GM10248 (cell line): ENCODE measurements at places on chromosomes 1 and 21.

GRCh38 chr1:201653233-201653632 is 114.3 kb downstream of the NAV1 start:
- no peak for DNase-seq

DNA sequence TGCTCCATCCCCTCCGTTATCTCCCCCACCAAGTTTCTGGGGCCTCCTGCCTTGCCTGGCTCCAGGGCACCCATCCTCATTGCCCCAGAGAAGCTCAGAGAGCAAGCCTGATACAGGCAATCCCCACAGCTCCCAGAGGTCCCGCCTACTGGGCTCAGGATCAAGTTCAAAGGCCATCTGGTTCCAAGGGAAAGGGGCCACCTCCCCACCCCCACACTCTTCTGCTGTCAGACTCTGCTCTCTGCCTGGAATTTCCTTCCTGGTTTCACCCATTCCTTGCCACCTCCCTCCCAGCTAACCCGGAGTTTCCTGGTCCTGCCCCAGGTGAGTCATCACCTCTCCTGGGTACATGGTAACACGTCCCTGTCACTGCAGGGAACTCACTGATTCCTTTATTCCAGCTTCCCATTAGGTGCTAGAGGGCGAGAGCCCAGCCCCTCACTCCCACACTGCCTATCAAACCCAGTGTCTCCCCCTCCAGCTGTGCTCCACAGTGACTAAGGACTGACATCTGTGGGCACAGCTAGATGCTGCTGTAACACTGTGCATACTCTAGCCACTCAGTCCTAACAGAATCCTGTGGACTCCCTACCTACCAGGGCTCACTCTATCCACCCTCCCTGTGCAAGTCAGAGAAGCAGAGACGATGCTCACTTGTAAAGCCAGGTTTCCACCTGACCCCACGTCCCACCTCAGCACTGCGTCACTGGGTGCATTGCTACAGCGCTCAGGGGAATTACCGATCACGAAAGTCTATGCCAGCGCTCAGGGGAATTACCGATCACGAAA is 21.8 kb downstream of the RSPH1 start:
- peak; percentile 61 for DNase-seq

DNA sequence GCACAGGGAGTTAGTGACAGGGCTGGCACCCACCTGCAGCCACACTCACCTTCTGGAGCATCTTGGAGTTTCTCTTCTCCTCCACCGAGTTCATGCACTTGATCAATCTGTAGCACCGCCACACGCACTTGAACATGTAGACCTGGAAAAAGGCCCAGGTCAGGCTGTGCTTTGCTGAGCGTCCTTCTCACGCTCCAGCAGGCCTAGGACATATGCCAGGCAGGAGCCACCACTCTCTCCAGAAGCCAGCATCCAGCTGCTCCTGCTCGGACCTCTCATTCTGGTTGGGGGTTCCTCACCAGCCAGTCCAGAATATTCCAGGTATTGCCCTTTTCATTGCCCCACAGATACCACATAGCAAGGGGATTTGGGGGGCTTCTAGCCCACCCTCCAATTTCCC is 11.7 kb upstream of the MATN1 start:
- DNase-seq: no peak

DNA sequence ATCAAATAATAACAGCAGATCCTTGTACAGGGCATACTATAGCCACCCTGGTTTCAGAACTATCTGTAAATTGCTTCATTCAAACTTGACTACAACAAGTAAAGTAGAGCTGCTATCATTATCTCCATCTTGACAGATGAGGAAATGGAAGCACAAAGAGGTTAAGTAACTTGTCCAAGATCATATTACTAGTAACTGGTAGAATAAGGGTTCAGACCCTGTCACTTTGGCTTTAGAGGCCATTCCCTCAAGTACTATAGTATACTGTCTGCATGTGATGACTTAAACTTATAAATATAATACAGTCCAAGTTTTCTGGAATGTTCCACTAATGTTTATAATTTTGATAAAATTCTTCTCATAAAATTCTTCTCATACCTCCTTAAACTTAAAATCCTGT is 24.8 kb downstream of the PGM1 start:
- DNase-seq: no peak

- no peak for DNase-seq
Observed at GRCh38 chr1:235809688-235810397, 56.9 kb downstream of the LYST start.

DNA sequence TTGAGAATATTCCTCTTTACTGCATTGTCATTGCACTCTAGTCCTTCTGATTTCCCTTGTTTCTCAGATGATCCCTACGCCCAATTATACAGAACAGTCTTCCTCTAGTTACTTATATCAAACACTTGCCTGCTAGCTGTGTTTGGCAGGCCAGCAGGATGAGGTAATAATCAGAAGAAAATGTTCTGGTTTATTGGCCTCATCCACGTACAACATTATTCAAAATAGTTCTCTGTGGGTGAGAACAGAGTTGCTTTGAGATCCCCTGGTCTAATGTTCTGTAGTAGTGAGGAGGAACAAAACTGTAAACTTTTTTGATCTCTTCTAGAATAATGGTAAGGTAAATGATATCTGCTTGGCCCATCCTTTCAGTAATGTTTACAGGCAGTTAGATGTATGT is 22.3 kb upstream of the C1orf105 start:
- no peak for DNase-seq

DNA sequence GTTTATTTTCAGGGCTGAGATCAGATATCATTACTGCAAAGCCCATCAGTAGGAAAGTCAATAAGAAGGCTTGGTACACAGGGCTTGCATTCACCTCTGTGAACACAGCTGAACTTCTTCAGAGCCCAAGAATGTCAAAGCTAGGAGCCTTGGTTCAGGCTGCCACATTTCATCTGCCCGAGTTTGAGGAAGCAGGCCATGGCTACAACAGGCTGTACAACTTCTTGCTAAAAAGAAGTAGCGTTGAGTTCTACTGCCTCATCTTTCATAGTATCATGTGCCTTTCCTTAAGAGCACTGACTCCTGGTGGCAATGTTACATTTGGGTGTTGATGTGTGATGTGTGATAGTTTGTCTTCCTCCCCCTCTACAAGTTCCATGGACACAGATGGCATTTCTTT is 10.1 kb downstream of the C1orf162 start:
- no peak for DNase-seq

DNA sequence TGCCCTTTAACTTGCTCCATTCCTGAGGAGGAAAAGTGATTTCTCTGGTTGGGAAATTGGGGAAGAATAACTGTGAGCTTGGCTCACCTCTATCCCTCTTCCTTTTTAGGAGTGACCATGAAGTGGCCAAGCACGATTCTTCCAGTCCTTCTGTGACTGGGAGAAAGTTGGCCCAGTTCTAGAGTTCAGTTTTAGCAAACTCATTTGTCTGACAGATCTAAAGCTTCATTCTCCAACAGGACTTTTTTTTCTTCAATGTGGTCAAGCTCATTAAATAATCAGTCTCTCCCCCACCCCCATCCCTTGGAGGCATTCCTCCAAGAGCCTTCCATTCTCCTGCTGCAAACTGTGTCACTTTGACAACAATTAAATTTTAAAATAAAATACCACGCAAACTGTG is 6.4 kb upstream of the AGL start:
- DNase-seq: no peak

DNA sequence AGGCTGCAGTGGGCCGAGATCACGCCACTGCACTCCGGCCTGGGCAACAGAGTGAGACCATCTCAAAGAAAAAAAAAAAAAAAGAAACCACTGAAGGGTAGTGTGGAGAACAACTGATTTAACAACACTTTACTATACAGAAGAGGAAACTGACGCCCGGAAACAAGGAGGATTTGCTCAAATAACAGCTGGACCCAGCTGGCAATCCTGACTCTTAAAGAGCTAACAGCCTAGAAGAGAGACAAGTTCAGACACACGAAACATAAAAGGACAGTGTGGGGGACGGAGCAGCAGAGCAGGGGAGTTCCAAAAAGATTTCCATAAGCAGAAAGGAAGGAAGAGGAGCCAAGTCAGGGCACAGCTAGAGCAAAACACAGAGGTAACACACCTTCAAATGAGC is 4.4 kb downstream of the ECHDC2 start:
- no peak for DNase-seq

GRCh38 chr1:112849425-112850033 is 106.5 kb downstream of the SLC16A1 start:
- DNase-seq: no peak

GRCh38 chr21:45115141-45115540 is 40.8 kb downstream of the ADARB1 start:
- no peak for DNase-seq

DNA sequence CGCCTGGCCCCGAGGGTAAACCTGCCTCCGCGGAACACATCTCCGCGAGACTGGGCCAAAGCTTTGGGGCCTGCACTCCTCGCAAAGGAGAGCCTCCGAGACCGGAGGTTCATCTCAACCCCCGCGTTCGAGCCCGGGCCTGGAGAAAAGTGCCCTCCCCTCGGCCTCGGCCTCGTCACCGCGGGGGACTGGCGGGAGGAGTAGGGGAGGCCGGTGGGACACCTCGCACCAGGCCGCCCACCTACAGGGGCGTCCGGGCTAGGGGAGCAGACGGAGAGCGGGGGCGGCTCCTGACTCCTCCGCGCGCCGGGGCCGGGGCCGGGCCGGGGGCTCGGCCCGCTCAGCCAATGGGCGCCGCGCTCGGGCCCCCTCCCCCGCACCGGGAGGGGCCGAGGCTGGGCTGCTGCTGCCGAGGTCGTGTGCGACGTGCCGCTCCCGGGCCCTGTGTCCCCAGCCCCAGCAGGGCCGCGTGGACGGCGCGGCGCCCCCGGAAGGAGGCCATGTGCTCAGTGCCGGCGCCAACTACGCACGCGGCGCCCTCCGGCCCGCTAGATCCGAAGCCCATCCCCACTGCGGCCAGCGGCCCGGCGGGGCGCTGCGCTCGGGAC is 684 bp downstream of the SLC2A1 start:
- DNase-seq: peak; percentile 90
